Omental fat pad (tissue), 4 donors: ENCODE measurements at places on chromosomes 4 and X.

GRCh38 chr4:30718641-30719453 lies 1.3 kb upstream of the PCDH7 start:
- DNase-seq, result no peak

GRCh38 chr4:139858436-139859205 lies 193.0 kb downstream of the MGST2 start:
- no peak for DNase-seq

DNA sequence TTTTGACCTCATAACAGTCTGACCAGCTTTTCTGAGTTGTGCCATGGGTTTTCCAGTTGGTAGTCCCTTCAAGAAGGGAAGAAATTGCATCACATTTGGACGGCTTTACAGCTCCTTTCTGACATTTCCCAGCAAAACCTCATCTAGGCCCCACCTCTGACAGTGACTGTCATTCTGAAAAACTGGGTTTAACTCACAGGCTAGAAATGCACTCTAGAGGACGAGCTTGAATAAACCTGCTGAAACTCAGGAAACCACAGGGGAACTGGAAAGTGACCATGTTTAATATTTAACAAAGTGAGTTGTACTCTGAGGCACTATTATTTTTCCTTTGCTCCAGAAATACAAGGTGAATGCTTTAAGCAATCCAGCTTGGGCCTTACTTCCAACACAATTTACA lies 434.3 kb upstream of the RASGEF1B start:
- no peak for DNase-seq

DNA sequence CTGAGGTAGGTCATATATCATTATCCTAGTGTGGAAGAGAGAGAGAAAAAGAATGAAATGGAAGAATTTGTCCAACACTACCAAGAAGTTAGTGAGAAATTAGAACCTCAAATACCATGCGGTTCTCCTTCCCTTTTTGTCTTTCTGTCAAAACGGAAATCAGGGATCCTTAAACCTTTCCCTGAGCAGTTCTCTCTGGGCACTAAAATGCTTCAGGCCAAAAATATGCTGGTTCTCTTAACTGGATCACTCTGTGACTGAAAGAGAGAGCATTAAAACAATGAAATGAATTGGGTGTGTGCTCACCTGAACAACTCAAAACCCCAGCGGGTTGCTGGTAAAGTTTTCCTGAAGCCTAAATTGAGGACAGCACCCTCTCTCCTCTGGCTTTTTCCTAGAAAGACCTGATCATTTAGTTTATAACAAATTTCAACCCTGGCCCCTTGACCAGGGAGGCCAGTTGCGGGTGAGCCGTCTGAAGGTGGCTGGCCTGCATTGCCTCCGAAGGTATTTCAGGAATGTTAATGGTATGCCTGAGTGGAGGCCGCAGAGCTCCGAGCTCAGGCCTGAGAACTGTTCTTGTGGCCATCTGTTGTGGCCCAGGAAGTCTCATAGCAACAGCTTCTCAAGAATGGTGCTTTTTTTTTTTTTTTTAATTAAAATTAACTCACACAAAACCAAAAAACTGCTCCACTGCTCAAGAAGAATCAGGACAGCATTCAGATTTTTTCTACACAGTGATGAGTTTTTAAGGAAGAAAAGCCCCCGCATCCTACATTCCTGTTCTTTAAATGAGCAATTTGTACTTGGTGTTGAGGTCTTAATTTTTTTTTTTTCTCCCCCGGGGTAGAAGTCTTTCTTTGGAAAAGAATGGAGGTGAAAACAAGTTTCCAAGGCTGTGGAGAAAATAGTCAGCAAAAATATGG lies 155.1 kb downstream of the SHROOM3 start:
- no peak for DNase-seq

DNA sequence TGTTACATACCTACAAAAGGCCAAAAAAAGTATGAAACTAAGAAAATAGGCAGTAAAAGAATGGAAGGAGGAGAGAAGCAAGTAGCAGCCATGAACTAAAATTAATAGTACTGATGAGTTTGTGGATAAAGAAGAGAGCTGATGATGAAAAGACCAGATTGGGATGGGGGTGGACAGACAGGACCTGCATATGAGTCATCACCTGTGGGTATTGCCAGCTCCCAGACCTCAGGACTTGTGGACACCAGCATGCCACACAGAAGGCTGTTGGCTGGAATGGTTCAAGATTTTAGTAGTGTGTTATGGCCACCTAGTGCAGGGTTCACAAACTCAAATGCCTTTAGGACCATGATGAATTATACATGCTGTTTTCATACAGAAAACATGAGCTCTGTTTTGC lies 58.9 kb downstream of the ARX start:
- no peak for DNase-seq

GRCh38 chr4:107970063-107970798 lies 19.5 kb upstream of the HADH start:
- DNase-seq, result no peak

DNA sequence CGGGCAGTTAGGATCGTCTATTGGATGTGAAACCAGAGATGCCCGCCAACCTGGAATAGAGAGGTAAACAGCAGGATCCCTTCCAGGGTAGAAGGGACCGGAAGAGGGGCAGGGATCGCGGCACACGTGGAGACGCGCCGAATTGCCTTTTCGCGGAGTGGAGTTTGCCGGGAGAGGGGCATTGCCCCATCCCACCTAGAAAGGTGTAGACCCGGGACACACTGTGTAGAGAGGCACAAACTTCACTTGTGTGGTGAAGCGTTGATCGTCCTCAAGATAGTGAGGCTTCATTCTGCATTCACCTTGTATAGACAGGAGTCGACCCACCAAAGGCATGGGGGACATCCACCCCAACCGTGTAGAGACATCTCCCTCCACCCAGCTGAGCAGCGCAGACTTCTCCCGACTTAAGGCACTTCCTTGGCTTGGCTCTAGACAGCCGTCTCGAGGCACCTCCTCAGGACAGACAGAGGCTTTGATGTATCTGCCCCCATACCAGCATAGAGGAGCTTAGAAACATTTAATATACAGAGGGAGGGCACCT lies 410 bp downstream of the GNL3L start:
- DNase-seq, result no peak

- DNase-seq, result no peak
Measured at GRCh38 chr4:5759236-5760075, 48.5 kb downstream of the EVC start.

GRCh38 chr4:4539481-4539880 lies 2.4 kb downstream of the STX18 start:
- DNase-seq, result no peak

DNA sequence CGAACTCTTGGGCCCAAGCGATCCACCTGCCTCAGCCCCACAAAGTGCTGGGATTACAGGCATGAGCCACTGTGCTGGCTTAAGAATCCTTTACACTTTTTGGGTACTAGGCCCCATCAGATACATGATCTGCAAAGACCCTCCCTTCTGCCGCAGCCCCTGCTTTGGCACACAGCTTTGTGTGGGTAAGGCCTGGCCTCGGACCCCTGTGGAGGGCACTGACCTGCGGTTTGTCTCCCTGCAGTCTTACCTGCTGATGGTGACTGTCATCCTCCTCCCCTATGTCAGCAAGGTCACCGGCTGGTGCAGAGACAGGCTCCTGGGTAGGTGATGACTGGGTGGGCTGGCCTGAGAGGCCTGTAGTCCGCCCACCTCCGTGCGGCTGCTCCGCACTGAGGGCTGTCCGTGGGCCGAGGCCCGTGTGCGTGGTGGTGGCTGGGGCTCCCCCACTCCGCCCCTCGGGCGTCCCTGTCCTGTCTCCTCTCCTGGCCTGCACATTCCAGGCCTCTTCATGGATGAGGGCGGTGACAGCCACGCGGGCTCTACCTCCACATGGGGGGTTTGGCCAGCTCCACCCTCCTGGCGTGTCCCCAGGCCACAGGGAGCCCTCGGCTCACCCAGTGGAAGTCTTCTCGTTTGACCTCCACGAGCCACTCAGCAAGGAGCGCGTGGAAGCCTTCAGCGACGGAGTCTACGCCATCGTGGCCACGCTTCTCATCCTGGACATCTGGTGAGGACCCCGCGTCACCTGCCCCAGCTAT lies 18.0 kb downstream of the DGKQ start:
- no peak for DNase-seq

DNA sequence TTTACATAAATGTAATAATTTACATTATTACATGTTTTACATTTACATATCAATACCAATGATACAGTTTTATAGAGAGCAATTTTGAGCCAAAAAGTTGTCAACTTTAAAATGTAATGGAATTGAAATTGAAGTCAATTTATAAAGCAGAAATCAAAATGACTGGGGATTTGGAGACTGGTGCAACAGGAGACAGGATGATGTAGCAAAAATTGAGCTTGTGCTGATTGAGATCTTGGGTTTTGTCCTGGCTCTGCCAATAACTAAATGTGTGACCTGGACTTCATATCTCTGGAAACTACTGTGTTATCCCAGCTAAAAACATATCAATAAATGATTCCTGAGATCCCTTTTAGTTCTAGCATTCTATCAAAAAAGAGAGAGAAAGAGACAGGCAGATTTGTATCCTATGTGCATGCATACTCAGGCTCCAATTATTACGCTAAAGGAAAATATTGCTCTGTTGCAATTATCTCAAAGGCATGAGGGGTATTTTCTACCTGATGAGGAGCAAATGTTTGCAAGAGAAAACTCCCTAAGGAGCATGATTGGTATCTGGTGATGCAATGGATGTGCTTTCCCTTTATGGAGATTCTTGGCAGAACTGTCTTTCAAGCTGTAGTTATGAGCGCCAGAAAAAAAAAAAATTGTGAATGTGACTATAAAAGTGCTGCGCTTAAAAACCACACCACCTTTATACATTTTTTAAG lies 14.7 kb downstream of the EXOC1L start:
- DNase-seq, result no peak

DNA sequence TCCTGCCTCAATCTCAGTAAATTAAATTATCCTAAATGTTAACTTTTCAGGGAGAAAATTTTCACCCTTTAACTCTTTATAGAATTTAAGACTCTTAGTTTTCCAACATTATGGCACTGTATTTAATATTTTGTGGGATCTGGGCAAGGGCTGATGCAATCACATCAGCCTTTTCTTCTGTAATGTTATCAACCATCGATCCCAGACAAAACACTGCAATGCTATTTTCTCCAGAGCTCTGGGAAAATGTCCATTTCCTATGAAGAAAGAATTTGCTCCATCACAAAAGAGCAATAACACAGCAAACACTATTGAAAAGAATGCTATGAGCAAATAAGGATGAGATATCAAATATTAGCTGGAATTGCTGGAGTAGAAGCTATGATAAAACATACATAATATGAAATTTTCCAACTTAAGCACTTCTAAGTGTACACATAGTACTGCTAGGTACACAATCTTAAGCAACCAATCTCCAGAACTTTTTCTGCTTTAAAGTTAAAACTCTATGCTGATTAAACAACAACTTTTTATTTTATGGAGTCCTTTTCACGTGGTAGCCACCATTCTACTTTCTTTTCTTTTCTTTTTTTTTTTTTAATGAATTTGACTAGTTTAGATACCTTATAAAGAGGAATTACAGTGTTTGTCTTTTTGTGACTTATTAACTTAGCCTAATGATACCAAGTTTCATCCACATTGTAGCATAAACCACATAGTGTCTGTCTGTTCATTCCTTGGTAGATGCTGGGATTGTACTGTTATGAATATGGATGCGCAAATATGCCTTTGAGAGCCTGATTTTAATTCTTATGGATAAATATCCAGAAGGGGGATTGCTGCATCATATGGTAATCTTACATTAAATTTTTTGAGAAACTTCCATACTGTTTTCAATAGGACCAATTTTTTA lies 43.6 kb downstream of the UGT2A3 start:
- DNase-seq, result no peak

DNA sequence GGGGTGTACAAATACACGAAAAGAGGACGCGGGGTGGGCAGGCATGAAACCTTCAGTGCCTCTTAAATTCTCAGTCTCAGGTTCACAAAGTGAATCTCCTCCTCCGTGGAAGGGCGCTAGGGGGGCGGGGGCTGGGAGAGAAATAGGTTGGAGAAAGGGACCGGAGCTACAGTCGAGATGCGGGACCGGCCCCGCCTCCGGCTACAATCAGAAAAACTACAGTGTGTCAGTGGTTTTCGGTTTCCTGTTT lies 3.4 kb downstream of the MAML3 start:
- DNase-seq, result peak; percentile 51

- DNase-seq, result no peak
Measured at GRCh38 chr4:169664615-169665014, 44.2 kb downstream of the CLCN3 start.

DNA sequence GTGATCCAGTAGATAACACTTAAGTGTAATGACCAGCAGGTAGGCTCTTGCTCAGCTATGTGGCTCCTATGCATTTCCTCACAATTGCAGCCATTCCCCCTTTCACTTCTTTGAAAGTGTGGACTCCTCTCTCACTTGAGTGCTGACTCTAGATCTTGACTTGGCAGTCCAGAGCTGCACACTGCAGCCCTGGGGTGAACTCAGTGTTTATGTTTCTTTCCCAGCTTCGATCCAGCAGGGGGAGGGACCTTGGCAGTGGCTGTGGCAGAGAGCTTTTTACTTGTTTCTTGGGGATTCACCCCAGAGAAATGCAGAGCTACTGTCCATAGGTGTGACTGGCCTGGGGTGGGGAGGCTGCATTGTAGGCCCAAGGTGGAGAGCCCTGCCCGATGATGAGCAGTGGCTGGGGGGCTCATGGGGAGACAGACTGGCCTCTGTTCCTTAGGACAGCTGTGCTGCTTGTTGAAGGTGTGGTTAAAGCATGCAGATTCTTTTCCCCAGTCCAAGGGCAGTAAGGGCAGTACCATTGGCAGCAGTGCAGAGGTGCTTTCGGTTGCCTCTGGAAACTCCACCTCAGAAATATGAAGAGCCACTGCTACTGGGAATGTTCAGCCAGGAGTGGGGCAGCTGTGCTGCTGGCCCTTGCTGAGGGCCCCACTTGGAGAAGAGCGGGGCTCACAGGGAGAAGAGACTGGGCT lies 134.7 kb downstream of the SH3BGRL start:
- DNase-seq, result no peak

- no peak for DNase-seq
Measured at GRCh38 chrX:149511081-149511480, 6.0 kb upstream of the IDS start.

DNA sequence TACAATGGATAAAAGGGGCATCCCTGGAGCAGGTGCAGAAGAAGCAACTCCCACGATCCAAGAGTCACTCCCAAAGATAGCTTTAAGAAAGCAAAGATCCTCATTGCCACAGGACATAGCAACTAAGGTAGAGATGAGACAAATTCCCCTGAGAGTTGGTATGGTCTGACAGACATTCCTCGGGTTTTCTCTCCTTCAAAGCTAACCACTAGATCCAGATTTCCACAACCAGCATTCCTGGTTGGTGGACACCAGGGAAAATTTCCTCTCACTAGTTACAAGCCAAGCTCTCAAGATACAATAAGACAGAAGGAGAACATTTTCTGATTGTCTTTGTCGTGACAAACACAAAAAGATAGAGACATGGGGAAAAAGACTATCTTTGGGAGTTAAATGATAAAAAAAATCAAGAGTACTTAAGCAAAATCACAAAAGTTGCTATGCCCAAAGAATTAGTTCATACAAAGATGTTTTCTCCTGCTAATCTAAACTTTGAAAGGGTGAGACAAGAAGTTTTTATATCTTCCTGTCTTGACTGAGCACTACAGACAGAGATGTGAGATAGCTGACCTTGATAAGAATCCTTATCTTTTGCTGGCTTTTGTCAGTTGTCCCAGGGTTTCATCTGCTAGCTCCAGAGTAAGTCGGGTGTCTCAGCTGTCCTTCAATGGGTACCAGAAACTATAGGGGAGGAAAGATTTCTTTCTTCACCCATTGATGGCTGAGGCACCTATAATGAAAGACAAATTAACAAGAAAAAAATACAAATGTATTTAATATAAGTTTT lies 200.5 kb downstream of the CENPC start:
- no peak for DNase-seq

GRCh38 chr4:52052475-52052780 lies 1.3 kb downstream of the SPATA18 start:
- DNase-seq, result no peak
